ENCODE measurements at places on chromosomes 6 and 20. TPM values are rescaled to one million over a fixed set of nuclear protein-coding genes. Genes with fewer than 3 reads are reported as not detected.

The MARCKS gene
- 78.1 TPM for total RNA-seq

The MROH8 gene
- not detected for total RNA-seq

The UBD gene
- not detected for total RNA-seq

The BTNL2 gene
- total RNA-seq, result not detected

The CCR6 gene
- not detected for total RNA-seq

Measured in MG63 (cell line).